ENCODE measurements at places on chromosomes 4 and X. TPM values are rescaled to one million over a fixed set of nuclear protein-coding genes. Genes with fewer than 3 reads are reported as not detected.

- no peak for DNase-seq
These were observed 583.5 kb upstream of the FAT1 start for GRCh38 chr4:187307131-187307530.

DNA sequence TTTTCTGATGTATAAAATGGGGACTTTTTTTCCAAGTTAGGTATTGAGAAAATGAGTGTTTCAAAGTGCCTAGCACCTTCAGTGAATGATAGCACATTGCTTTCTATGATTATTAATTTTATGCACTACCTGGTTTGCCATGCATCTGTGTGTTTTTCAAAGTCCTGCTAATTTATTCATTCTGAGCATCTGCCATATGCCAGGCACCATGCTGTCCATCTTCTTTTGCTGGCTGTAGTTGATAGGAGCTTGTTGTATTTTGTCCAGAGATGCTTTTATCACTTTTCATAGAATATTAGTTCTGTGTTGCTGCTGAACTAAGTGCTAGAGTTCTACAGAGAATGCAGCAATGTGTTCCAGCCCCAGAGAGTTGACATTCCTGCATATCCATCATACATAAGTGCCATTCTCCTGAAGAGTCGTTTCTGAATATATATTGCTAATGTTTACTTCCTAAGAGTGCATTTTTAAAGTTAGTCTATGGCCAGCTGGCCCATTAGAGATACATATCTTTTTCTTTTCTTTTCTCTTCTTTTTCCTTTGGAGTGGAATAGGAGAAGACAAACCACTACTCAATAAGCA, 49.0 kb upstream of the CLNK start:
- no peak for DNase-seq

Gene SHOX
- total RNA-seq = not detected

Gene IL15
- 4.6 TPM for total RNA-seq

- no peak for DNase-seq
These were observed 111.7 kb upstream of the HPF1 start for GRCh38 chr4:169869490-169869889.

Gene TMSB15B
- total RNA-seq = 7.7 TPM

DNA sequence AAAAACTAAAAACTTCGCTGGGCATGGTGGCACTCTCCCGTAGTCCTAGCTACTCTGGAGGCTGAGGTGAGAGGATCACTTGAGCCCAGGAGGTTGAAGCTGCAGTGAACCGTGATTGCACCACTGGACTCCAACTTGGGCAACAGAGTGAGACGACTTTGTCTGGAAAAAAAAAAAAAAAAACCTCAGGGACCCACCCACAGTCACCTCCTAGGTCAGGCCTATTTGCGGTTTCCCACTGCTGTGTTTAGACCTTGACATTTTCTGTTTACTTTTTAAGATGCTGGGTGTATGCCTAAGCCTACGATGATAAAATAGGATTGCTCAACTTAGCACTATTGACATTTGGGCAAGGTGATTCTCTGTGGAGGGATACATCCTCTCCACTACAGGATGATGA, 197.4 kb upstream of the TBL1X start:
- no peak for DNase-seq

DNA sequence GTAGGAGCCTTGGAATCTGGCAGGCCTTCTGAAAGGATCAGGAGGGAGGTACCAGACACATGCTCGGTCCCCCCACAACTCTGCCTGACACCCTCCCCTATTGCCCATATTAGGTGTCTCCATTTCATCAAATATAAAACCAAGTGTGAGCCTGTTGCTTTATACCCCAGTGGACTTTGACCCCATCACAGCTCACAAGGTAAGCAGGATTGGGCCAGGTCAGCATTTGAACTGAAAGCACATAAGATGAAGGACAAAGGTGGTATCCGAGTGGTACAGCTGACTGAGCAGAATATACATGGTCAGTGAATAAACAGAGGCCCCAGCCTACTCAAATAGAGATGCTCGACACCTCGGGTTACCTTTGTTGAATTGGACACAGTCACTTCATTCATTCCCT, 20.0 kb downstream of the SLC25A43 start:
- no peak for DNase-seq

Gene DSPP
- total RNA-seq = not detected

DNA sequence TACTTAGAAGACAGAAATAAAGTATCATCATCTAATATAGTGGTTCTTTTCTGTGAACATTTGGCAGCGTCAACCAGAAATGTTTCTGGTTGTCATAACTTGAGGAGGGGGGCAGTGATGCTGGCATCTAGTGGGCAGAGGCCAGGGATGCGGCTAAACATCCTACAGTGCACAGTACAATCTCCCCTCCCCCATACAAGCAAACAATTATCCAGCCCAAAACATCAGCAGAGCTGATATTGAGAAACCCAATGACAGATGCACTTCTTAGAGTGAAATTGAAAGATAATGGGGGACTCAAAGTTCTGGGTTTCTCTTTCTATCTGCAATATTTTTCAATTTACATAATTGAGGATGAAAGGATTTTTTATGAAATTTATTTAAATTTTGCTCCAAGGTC, 1.9 kb upstream of the EIF1AX start:
- DNase-seq = no peak
